ENCODE measurements at places on chromosomes 11 and 22.

- DNase-seq = no peak
Measured at GRCh38 chr11:112785719-112786118, 175.5 kb upstream of the NCAM1 start.

GRCh38 chr11:47325271-47326041 lies 27.0 kb downstream of the MYBPC3 start:
- DNase-seq = no peak

DNA sequence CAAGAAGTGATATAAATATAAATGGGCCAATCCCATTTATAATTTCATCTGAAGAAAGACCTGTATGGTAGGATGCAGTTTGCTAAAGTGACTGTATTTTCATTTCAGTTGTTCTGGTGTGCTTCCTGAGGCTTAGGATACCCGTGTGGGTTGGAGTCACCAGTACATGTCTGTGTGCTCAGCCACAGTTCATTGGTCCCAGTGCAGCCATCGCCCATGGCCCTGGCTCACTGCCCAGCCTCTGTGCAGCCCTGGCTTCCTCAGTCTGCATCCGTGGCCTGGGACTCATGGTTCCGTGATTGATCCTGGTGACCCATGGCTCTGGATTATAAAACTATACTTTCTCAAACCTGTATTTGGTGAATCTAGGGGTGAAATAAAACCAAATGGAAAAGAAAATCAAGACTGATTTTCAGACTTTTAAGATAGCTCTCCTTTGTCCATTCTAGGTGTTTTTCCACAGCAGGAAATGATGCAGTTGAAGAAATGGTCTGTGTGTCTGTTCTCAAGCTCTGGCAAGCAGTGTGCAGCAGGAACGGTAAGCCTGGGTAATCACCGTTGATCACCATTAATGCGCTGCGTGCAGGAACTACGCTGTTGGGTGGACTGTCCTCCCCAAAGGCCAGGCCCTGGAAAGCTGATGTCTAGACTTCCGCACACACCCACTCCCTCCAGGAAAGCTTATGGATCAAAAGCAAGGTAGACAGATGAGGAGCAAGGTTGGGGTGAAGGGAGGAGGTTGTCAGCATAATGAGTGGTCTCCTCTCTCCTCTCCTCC lies 27.2 kb downstream of the TTC12 start:
- DNase-seq = no peak

- DNase-seq = no peak
Measured at GRCh38 chr11:76186776-76187279, 19.5 kb downstream of the WNT11 start.

DNA sequence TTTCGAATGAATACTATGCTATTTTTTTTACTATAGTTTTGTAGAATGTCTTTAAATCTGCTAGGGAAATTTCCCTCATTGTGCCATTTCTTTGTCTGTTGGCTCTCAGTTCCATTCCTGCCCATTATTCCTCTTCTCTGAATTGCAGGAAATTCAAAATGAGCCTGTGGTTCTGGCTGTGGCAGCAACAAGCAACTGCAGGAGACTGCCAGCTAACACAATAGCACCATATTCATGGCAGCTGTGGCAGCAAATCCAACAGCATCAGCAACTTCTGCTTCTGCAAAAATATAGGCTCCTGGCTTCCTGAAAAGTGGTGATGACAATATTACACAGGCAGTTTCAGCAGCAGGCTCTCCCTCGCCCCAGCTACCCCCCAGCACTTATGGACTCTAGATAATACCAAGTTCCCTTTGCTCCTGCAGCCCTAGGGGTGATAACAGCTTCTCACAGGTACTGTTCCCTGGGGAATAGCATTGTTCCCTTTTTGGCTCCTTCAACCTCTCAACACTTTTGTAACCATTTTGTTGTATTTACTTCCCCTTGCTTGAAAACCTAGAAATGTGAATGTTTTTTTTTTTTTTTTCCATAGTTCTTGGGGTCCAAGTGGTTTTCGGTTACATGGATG lies 9.3 kb downstream of the PATE4 start:
- no peak for DNase-seq

DNA sequence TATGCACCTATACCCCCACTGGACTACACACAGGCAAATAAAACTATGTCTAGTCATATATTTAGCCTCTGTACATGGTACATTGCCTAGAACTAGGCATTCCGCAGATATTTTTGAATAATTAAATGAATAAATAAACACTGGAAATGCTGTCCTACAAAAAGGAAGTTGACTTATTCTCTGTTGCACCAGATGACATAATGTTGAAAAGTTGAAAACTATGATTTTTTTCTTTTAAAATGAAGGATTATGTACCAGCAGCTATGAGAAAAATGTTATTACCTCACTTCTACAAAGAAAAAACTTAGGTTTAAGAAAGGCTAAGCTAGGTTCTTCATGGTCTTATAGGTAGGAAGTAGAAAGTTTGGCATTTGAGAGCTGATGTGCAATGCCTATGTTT lies 856.6 kb downstream of the METTL15 start:
- no peak for DNase-seq

GRCh38 chr22:38021206-38021605 lies 36.0 kb upstream of the PICK1 start:
- no peak for DNase-seq
